ENCODE measurements at places on chromosomes 7 and 10.
A peak's percentile ranks its signal among the peaks of the same experiment; 100 is the strongest.

DNA sequence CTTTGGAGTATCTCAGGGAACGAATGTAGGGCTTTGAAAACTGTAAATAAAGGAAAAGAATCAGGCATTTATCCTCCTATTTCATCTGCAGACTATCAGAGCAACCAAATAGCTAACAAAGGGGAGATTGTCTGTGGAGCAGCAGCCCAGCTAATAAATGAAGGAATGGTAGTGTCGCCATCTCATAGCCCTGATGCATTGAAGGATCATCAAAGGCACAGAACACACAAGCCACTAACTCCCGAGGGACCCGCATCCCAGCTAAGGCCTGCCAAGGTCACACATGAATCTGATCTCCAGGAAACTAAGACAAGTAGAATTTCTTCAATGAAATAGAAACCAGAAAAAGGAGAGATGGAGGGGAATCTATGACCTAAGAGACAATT lies 38.2 kb downstream of the CALML5 start:
- DNase-seq, result no peak

- no peak for DNase-seq
Observed at GRCh38 chr7:132414857-132415256, 161.4 kb downstream of the PLXNA4 start.

DNA sequence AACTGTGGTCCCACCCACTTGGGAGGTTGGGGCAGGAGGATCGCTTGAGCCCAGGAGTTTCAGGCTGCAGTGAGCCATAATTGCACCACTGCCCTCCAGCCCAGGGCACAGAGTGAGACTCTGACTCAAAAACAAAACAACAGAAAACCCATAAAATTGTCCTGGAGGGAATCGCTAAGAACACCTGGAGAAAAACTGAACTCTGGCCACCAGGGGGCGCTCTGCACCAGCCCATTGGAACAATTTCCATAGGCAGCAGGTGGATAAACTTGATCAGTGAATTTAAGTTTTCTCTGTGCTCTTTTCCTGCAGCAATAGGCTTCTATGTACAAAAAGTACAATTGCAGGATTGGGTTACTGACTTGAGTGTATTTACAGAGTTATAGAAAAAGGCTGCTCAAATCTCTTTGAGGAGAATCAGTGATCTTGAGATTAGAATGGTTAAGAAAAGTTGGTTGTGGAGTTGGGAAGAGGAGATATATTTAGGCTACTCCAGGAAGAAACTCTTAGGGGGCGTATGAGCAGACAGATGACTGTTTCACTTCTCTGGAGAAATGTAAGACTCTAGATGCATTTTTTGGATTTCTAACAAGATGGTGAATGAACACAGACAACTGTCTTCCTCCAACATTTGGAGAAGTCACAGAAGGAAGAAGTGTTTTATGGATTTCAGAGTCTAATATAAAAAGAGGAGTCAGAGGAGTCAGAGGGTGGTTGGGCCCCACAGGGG lies 274.9 kb upstream of the GALNT17 start:
- DNase-seq, result peak; percentile 25

- no peak for DNase-seq
Observed at GRCh38 chr7:55538538-55538937, 33.8 kb downstream of the VOPP1 start.

DNA sequence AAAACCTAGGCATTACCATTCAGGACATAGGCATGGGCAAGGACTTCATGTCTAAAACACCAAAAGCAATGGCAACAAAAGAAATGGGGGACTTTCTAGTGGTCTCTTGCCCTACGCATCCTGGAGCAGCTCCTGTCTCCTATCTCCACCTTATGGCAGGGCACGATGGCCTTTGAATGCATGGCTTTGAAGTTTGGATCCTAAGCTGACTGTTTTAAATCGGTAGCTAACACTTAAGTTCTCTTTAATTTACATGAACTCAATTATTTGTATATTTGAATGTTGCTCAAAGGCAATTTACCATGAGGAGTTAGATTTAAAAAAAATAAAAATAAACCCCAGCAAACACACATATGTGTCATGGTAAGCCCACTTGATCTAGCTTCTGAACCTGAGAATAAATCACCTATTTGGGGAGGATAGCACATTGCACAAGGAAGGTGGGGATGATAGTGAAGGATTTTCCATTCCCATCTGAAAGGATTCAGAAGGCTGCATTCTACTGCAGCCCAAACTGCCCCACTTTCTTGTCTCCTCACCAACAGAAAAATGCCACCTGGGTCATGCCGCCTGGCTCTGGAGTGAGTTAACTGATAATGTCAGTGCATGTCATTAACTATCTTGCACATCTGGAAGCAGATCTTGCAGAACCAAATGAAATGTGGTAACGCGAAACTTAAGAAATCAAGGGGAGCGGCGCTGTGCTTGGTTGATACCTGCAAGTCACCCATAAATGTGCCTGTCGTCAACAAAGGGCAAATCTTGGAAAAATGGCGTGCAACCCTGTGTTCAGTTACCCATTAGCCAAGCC lies 12.4 kb downstream of the KLF6 start:
- no peak for DNase-seq

- DNase-seq, result no peak
Observed at GRCh38 chr7:132103718-132104117, 472.6 kb downstream of the PLXNA4 start.

DNA sequence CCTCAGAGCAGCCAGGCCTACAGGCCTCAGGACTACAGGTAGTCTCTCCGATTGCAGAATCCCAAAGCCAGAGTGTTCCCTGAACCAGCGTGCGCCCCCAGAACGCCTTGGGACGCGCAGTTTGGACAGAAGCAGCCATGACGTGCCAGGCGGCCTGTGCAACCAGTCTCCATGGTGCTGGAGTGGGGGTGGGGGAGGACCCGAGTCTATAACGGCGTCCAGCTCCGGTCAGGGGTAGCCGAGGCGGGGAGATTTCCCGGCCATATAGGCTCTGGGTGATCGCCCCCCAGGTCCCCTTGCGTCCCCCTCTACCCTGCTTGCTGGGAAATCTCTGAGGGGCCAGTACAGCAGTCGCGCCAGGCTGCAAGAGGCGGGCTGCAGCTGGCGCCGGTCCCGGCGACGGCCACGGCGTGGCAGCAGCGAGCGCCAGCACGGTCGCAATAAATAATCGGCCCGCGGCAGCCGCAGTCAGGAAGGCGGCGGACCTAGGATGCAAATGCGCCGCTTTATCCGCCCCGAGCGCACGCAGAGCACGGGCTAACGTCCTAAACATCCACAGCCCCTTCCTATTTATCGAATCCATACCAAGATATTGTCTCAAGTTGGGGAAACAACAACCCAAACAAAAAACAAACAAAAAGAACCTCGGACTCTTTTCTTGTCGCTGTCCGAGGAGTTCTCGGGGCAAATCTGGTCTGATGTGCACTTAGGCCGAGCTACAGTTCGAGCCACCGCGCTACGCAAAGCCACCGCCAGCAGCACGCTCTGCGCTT lies 1.6 kb downstream of the HOXA3 start:
- DNase-seq, result peak; percentile 56
